Cortex of kidney (tissue), 1 donor: ENCODE measurements at places on chromosomes 12 and 14.

DNA sequence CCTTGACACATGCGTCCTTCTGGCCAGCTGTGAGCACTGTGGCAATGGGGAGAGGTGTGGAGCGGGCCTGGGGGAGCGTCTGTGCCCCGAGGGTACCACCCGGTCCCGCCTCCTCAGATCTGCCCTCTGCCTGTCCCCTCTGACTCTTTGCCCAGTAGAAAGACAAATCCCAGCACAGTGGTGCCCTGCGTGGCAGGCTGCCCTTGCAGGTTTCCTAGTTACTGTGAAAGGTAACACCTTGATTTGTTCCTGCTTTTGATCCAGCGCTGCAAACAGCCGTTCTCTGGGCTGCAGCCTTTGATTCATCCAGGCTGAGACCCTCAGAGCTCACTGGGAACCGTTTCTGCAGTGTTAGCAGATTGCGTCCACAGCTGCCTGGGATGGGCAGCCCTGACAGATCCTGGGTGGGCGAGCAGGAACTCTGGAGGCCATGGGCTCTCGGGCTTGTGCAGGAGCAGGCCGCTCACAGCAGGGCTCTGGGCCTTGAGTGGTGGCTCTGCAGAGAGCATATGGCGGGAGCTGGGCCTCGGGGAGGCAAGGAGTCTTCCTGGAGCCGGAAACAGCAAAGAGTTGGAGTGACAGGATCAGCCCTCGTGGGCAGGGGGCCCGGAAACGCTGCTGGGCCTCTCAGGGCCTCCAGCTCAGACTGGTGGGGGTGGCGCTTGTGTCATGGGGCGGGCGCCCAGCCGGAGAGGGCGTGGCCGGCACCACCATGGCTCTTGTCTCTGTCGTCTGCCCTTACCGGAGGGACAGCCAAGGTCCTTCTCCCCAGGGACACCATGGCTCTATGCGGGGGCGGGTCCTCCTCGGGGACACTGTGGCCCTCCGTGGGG is 16.6 kb downstream of the FBRSL1 start:
- no peak for DNase-seq

- no peak for DNase-seq
Observed at GRCh38 chr14:55749946-55750345, 169.9 kb downstream of the KTN1 start.

DNA sequence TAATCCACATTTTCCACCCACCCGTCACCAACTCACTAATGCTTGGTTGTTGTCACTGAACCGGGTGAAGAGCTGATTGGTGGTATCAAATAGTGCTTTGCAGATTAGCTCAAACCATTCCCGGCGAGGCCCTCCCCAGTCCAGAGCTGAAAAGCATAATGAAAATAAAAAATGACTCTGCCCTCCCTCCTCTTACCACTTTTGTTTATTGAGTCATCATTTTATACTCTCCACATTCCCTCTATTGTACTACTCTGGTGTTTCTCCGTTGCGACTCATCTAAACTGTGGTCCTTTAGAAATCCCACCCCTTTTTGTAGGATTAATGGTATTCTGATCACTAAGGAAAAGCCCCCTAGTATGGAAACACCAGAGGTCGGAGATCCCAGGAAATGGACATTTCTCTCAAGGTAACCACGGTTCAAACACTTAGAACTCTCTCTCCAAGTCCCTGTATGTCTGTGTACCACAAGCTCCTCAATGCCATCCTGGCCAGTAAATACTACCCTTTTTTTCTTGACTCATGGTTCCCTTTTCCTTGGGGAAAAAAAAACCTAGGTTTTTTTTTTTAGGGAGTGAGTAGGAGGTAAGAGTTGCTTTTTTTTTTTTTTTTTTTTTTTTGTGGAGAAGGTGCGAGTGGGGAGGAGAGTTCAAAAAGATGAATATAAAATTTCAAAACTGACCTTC is 42.0 kb downstream of the AREL1 start:
- no peak for DNase-seq

DNA sequence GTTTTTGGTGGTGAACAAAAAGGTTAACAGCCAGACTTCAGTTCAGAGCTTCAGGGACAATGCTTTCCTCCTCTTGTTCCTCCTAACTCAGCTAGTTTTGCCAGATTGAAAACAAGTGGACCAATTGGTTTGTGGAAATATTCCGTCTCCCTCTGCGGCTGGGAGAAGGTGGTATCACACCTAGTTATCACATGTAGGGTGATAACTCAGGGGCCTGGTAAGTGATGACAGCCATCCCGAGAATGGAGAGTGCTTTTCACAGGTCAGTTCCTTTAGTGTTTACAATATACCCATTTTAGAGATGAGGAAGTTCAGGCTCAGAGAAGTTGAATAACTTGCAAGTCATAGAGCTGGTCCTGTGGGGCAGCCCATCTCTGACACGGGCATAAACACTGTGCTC is 60.7 kb upstream of the DICER1 start:
- no peak for DNase-seq

DNA sequence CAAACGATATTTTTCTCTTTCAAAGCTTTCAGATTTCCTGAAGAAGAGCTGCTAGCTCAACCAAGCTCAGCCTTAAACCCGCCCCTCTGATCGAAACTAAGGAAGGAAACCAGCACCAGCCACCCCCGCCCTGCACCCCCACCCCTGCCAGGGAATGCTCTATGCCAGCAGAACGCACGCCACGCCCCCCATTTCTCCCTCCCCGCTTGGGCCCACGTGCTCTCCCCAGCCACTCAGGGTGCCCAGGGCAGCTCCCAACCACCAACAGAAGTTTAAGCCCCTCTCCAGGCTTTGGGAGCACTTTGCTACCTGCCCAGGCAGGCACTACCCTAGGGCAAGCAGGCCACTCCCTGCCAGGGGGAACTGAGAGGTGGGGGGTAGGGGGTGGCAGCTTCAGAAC is 18.8 kb upstream of the KRT78 start:
- DNase-seq: no peak
